ENCODE measurements at places on chromosomes 13 and 19.

DNA sequence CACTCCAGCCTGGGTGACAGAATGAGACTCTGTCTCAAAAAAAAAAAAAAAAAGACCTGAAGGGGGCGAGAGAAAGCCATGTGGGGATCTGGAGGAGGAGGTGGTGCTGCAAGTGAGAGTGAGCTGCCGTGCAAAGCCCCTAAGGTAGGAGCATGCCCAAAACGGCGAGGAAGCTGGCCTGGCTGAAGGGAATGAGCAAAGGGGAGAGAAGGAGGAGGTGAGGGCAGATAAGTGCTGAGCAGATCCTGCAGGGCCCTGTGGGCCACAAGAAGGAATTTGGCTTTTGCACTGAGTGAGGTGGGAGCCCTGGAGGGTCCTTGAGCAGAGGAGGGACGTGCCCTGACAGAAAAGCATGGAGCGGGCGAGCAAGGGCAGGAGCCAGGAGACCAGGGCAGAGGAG is 19.4 kb upstream of the ADGRE5 start:
- no peak overlapping the region for H3K4me3 ChIP-seq
- peak; percentile 52 for DNase-seq
- H3K27ac ChIP-seq: no peak overlapping the region

DNA sequence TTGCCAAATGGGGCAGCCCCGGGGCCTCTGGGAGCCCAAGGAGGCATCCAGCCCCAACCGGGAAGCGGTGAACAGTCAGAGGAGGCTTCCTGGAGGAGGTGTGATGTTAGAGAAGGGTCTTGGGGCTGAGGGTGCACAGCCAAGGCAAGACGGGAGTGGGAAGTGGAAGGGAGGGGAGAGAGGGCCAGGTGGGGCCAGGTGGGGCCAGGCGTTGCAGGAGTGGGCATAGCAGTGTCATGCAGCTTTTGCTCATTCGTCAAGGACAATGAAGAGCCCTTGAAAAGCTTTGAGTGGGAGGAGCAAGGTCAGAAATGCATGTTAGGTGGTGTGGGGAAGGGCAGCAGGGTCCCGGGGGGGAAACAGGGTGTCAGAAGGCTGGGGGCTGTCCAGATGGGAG is 1.8 kb downstream of the FBN3 start:
- DNase-seq: no peak
- no peaks in the 10 kb centered on the region for H3K36me3 ChIP-seq
- no peaks in the 10 kb centered on the region for H3K27me3 ChIP-seq
- H3K4me1 ChIP-seq: peaks cover 18% of the 10 kb centered on the region
- no peak overlapping the region for H3K27ac ChIP-seq

- no peak overlapping the region for H3K27ac ChIP-seq
- H3K4me1 ChIP-seq: peaks cover 14% of the 10 kb centered on the region
- DNase-seq: no peak
- peaks cover 43% of the 10 kb centered on the region for H3K27me3 ChIP-seq
Measured at GRCh38 chr13:75633285-75633684, 2.8 kb upstream of the LMO7 start.

DNA sequence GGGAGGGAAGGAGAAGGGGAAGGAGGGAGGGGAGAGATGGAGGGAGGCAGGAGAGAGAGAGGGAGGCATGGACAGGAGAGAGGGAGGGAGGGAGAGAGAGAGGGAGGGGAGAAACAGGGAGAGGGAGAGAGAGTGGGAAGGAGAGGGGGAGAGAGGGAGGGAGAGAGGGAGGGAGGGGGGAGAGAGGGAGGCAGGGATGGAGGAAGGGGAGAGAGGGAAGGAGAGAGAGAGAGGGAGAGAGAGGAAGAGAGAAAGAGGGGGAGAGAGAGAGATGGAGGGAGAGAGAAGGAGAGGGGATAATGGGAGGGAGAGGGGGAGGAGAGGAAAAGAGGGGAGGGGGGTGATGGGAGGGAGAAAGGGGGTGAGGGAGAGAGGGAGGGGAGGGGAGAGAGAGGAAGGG is 86.8 kb upstream of the VSTM2B start:
- H3K4me1 ChIP-seq: no peaks in the 10 kb centered on the region
- no peak for DNase-seq
- H3K27ac ChIP-seq: no peak overlapping the region
- H3K27me3 ChIP-seq: no peaks in the 10 kb centered on the region

- no peak for DNase-seq
- H3K36me3 ChIP-seq: no peaks in the 10 kb centered on the region
- no peak overlapping the region for H3K27ac ChIP-seq
- no peaks in the 10 kb centered on the region for H3K4me1 ChIP-seq
Measured at GRCh38 chr19:18262144-18262543, 12.1 kb downstream of the IQCN start.

Measured in neural progenitor cell (in vitro differentiated cells).